Right cardiac atrium (tissue), 5 donors: ENCODE measurements at places on chromosomes 3 and 15. TPM values are rescaled to one million over a fixed set of nuclear protein-coding genes. Genes with fewer than 3 reads are reported as not detected.

DNA sequence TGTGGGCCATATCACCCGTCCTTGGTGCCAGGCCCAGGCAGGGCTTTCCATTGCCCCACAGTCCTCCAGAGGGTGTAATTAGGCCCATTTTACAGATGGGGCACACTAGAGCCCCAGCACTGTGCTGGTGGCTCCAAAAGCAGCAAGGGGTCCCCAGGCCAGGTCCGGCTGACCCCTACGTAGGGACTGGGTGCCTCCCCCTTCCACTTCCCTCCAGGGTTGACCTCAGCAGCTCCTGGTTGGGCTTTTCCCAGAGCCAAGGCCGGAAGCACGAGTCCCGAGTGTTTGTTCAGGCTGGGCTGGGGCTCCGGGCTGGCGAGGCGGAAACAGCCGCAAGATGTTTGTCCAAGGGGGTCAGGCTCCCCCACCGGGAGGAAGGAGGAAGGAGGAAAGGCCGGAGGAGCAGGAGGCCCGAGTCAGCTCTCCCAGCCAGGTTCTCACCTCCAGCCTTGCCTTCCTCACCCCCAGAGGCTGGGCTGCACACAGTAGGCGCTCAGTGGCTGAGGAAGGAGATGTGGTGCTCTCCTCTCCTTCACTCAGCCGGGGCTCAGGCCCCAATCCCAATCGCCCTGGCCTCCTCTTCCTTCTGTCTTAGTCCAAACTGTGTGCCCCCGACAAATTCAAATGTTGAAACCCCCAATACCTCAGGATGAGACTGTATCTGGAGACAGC is 17.1 kb upstream of the PLXND1 start:
- peak; percentile 84 for DNase-seq

- no peak for DNase-seq
Measured at GRCh38 chr3:124824286-124824915, 62.8 kb downstream of the ITGB5 start.

DNA sequence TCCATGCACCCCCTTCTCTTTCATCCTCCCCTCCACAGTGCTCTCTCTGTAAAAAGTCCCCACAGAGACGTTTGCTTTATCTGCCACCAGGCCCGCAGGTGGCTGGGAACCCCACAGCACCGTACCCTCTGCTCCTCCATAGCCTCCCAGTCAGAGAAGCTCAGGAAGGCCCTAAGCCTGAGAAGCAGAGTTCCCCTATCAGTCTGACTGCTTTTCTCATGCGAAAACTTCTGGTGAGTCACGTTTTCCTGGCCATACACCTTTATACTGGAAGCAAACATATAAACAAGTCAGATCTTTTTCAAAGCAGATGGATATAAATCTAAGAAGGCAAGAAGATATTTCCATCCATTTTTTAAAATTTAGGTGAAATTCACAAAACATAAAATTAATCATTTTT is 51.5 kb upstream of the MEF2A start:
- no peak for DNase-seq

- no peak for DNase-seq
Measured at GRCh38 chr3:127491909-127492308, 98.6 kb downstream of the TPRA1 start.

GRCh38 chr3:157088601-157089454 is 71.1 kb downstream of the CCNL1 start:
- peak; percentile 99 for DNase-seq

DNA sequence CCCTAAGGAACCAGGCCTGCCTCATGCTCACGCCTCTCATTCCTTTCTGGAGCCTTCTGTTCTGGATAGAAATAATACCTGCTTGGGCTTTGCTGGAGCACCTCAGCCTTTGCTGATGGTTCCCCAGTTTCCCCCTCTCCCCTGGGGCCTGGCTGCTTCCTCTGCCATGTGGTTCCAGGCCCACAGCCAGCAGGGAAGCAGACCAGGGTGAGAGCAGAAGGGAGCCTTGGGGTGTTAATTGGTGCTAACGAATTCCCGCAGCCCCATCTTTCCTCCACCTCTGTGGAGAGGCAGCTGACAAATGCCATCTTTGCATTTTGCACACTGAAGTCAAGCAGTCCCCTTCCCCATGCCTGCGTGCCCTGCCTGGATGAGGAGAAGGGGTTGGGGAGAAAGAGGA is 13.1 kb upstream of the CORO2B start:
- no peak for DNase-seq

GRCh38 chr3:12479919-12480427 is 4.3 kb upstream of the TSEN2 start:
- peak; percentile 27 for DNase-seq

- DNase-seq, result no peak
Measured at GRCh38 chr3:64185436-64185835, 39.8 kb downstream of the PRICKLE2 start.

GRCh38 chr15:62711691-62712454 is 330.7 kb upstream of the TPM1 start:
- no peak for DNase-seq

GRCh38 chr15:59918994-59919951 is 84.8 kb upstream of the FOXB1 start:
- no peak for DNase-seq

- DNase-seq, result peak; percentile 91
Measured at GRCh38 chr3:13548696-13549622, at the start of gene FBLN2. FBLN2 (plus strand) TSS chr3:13549125; CDS start chr3:13570356, 21,231 bp downstream.

DNA sequence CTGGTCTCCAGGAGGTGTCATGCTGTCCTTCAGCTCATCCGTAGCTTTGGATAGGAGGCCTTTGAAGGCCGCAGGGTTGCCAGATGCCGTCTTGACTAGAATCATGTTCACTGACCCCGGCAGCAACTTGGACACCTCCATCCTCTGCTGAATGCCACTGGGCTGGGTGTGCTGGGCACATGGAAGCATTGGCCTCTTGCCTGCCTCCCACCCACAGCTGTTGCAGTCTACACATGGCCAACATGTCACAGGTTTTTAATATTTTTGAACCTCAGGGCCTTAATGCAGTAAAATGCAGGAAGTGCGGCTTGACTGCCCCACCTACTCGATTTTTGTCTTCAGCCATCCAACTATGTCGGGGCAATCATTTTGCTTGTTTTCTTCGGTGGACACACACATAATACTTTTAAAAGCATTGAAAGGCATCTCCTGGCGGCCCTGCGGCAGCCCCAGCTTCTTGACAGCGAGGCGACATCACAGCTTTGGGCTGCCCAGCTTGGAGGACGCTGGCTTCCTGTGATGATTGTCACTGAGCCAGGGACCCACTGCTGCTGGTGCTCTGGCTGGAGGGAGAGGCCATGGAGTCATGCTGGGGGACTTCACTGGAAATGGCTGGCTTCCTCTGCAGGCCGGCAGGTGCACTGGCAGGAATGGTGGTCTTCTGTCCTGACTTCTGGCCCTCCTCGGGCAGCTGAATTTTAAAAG is 31.6 kb upstream of the ACAD9 start:
- no peak for DNase-seq

GRCh38 chr3:152452318-152452717 is 183.6 kb downstream of the MBNL1 start:
- no peak for DNase-seq

- no peak for DNase-seq
Measured at GRCh38 chr3:150840802-150841515, 64.3 kb downstream of the MINDY4B start.

DNA sequence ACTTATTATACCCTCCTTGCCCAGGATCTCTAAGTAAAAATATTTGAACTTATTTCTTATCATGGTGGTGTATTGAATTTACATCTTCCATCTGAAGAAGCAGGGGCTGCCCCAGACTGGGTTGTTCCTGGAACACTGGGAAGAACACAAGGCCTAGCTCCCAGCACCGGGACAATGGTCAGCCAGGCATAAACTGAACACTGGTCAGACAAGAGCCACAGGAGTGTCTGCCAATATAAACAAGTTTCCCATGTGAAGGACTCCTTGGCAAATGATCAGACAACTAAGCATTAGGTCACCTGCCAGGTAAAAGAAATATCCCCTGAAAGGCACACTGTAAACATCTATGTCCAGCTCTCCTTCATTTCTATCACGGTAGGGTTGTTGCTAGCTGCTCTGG is 172.4 kb downstream of the ATP8B4 start:
- no peak for DNase-seq

DNA sequence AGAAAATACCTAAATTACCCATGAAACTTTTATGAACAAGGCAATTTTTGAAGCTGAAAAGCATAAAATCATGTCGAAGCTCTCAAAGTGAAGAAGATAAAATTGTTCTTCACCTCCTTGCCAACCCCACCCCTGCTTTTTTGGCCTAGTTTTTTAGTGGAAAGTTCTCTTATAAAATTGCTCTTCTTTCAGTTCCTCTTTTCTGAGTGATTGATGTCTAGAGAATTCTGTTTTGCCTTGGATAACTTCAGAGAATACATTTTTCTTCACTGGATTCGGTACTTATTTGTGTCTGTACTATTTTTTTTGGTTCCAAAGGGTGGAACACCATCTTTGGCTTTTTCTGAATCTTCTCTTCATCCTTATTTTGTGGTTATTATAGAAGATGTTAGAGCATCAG is 25.0 kb upstream of the PYDC2 start:
- no peak for DNase-seq

DNA sequence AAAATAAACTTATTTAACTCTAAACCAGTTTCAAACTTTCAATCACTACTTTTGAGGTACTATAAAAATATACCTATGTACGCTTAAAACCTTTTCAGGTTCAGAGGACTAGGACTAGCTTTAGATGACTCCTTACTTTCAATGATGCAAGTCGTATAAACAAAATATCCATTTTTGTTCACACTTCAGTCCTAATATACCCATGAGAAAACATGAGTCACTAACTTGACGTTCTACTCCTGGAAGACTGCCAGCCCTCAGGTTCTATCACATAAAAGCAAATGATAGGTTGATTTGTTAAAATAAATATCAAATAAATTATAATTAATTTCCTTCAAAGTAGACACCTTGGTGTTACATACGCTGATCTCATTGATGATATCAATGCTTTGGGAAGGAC is 10.6 kb upstream of the P3H2 start:
- DNase-seq, result no peak

GRCh38 chr15:67899596-67900283 is 59.9 kb upstream of the RNU6-1 start:
- DNase-seq, result no peak

GRCh38 chr15:79620112-79620857 is 188.1 kb downstream of the MINAR1 start:
- no peak for DNase-seq

DNA sequence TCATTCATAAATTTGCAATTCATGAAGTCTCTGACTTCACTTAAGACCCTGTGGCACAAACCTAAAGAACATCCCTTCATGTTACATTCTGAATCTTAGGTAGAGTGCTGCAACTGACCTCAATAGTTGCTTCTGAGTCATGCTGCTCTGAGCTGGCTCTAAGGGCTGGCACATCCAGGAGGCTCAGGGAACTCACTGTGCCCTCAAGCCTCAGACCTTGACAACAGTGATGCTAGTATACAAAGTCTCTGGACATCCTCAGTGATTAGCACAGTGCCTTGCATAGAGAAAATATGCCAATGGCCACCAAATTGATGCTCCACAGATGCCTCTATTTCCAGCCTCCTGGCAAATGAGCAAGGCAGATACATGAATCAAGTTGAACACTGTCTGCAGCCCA is 740.9 kb upstream of the LMCD1 start:
- DNase-seq, result no peak

GRCh38 chr3:14806641-14807263 is 12.0 kb upstream of the FGD5 start:
- DNase-seq, result no peak

- peak; percentile 29 for DNase-seq
Measured at GRCh38 chr3:126990890-126991289, 8.0 kb downstream of the PLXNA1 start.

DNA sequence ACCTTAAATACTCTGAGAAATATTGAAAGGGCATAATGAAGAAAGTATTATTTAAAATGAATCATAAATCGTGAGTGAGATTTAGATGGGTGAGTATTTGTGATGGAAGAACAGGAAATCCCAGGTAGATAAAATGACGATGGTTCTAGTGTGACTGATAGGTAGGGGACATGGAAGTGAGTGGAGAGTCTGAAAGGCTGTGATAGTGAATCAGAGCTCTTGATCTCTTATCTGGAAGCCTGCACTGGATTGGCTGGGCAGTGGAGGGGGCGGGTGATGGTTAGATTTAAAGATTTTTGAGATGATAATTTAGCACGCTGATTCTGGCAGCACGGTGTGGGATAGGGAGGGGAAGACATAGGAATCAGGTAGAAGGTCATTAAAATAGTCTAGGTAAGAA is 20.1 kb downstream of the HGD start:
- DNase-seq, result no peak

DNA sequence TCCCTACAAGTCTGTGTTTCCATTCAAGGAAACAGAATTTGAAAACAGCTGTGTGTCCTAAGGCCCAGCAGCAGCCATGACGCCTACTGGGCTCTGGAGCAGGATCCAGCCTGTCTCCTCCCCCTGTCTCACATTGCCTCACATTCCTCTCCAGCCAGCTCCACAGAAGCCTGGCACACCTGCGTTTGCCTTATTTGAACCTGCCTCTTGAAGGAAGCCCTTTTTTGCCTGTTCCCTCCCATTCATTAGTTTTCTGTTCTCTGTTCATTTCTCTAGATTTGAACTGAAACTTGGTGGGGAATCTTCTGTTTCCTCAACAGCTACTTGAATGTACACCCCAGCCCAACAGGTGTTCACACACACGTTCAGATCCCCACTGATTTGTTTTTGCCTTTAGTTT is 890.5 kb downstream of the TUSC7 start:
- peak; percentile 37 for DNase-seq

IL20RB gene
- 0.76 TPM for total RNA-seq

GABRR3 gene
- total RNA-seq, result not detected

LRRC2 gene
- 8.9 TPM for total RNA-seq

ITIH1 gene
- not detected for total RNA-seq

SCG3 gene
- total RNA-seq, result not detected

DAZL gene
- total RNA-seq, result not detected

PPP4R2 gene
- 71.0 TPM for total RNA-seq

GOLGA8O gene
- total RNA-seq, result 0.89 TPM

CTDSPL2 gene
- 18.5 TPM for total RNA-seq

DUOXA2 gene
- total RNA-seq, result not detected

COL6A5 gene
- total RNA-seq, result not detected

P2RY13 gene
- total RNA-seq, result 2.1 TPM

FBXL22 gene
- total RNA-seq, result 40.8 TPM

SEMA3G gene
- total RNA-seq, result 8.8 TPM

EXD1 gene
- total RNA-seq, result not detected

TIPIN gene
- total RNA-seq, result 3.9 TPM

ZBBX gene
- total RNA-seq, result not detected

UROC1 gene
- not detected for total RNA-seq

ACAN gene
- 0.18 TPM for total RNA-seq
